ENCODE measurements at places on chromosomes 2 and 18.

GRCh38 chr2:85779641-85780315, 26.0 kb downstream of the ATOH8 start:
- DNase-seq: no peak

DNA sequence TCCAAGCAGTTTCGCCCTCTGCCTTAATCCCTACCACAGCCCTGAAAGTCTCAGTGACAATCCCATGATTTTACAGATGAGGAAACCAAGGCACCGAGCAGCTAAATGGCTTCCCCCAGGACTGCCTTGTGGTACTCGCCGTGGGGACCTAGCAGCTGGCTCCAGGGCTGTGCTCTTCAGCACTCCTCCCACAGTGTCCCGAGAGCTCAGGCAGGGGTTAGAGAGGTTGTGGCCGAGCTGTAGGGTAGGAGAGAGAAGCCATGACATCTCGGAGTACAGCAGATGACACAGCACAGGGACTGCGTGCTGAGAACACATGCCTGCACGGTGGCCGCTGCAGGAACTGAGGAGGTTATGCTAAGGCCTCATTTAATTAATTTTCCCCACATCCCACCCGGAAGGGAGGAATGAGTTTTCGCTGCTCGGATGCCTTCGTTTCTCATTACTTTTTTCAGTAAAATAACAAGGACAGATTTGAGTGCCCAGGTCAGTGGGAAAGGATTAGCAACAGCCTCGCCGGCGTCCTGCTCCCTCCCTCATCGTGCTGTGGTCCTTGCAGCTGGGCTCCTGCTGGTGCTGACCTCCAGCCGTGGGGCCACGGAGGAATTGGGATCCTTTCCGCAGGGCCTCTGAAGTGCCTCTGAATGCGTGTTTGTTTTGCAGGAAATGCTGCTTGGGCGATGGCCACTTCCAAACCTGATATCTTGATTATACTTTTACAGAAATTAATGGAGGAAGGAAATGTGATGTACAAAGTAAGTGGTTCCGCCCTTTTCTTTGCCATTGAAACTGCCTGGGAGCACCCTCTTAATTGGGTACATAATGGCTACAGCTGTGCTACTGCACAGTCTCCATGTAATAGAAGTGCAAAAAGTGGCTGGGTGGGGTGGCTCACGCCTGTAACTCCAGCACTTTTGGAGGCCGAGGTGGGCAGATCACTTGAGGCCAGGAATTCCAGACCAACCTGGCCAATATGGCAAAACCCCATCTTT, 61.2 kb downstream of the WDSUB1 start:
- no peak for DNase-seq

DNA sequence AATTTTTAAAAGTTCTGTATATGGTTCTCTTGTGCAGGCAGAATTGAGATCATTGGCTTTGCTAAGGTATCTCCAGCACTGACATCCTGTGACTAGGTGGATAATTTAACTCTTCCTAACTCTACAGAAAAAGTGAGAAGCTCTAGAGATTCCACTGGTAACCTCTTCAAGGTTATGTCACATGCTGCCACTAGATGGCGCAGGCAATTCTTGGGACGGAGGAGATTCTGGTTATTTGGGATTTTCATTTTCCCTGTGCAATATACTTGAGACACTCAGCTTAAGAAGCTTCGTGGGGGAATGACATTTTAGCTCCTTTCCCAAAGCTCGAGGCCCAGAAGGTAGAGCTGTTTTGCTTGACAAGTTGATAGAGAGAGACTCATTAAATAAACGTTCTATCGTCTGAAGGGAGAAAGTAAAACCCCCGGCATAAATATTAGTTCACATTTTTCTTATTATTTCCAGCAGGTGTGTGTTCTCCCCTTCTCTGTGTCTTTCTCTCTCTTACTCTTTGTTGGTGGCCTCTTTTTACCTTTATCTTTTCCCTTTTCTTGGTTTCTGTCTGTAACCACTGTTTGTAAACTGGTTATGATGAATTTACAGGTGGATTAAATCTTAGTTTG, 26.6 kb upstream of the LANCL1 start:
- no peak for DNase-seq

- no peak for DNase-seq
Measured at GRCh38 chr2:107025291-107025857, 139.4 kb upstream of the ST6GAL2 start.

DNA sequence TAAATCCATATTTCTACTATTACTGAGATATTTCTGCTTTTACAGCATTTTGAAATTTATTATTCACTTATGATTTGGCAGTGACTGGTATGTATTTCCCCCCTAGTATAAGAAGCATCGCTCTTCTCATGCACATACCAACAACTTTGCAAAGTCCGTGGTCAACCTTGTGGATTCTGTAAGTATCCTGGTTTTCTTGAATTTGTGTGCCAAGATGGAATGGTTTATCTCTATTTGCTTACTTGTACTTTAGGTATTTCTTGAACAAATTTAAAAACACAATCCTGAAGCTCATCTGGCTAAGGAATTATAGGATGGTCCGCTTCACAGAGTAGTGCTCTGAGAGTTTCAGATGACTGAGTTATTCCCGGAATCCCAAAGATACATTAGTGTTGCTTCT, 85.0 kb upstream of the FAM237A start:
- DNase-seq: no peak

GRCh38 chr2:20551945-20552328, 99.0 kb downstream of the HS1BP3 start:
- DNase-seq: no peak

DNA sequence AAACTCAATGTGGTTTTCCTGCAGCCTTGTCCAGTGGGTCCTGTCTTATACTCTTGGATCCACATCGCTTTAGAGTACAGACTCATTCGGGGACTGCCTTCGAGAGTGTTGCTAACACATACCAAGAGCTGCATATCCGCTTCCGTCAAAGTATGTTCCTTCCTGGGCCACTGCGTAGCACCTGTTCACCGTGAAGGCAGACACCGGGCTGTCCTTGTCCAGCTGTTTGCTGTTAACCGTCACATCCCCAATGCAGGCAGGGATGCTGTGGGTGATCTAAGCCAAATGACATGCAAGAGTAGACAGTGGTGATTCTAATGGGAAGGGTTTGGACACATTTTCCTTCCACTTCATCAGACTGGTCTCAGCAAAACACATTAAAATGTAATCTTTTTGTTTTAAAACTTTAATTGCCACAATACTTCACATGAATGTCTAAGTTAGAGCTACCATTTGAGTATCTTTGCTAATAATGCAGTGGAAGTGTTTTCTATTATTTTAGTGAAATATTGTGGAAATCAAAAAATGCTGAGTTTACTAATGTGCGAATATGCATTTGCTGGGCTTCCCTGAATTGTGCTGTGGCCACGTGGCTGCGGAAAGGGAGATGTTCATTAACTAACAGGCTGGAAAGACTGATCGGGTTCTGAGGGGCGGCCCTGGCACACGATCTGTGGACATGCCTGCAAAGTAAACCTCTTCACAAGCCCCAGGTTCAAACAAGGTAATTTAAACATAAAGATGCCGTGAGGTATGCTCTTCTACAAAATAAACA, 169.1 kb downstream of the LAMA1 start:
- no peak for DNase-seq
